NCI-H446 treated with DMSO at 0.1 percent for 48 hours (cell line): ENCODE measurements at places on chromosomes 3 and 15.

DNA sequence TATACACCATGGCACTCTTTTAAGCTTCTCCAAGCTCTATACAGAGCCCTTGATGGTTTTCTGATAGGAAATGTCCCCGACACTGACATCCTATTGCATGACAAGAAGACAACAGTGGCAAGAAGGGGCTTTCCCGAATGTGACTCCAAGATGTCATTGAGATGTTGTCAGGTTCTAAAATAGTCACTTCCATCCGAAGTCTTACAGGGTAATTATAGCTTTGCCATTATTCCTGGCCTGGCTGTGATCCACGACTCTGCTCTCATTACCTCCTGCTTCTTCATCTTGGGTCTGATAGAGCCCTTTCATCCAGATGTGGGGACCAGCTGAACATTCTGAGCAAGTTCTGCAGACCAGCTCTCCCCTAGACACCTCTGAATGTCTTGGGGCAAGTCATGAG is 40.6 kb upstream of the ADAMTS9 start:
- DNase-seq, result no peak

GRCh38 chr3:69325151-69325550 is 60.7 kb downstream of the FRMD4B start:
- no peak for DNase-seq

DNA sequence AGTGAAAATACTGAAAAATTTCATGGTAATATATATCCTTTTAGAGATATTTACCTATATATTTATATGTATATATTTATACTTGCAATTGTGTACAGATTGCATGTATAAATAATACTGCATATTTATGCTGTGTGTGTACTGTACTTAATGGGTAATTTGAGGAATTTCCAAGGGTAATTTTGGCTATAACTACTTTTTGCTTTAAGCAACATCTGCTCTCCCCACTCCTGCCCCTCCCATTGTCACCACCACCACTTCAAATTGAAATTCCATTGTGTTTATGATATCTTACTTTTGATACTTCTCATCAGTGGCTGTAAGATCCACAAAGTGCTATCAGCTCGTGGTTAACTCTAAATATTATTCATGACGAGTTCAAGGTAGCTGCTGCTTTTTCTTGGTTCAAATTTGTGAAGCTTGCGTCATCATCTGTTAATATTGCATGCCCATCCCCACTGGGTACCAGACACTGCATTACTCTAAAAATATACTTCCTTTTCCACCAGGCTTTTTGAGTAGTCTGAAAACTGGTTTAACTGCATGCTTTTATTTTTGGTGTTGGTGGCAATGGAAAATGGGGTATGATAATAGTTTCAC is 91.7 kb upstream of the MITF start:
- no peak for DNase-seq

GRCh38 chr3:193620057-193620456 is 27.0 kb downstream of the OPA1 start:
- DNase-seq, result no peak

DNA sequence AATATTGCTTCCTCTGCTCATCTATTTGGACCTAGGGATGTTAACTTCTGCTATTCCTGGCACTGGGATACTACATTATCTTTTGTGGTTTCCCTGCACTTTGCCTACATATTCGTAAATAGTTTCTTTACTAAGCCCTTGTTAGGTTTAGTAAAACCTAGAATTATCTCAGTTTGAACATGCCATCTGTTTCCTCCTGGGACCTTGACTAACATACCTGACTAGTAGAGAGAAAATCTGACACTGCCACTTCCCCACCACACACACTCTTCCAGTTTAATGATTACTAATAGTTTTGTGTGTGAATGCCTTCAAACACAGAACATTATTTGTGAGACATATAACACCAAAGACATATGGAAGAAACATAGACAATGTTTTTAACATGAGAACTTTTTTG is 28.2 kb upstream of the SOX2 start:
- DNase-seq, result no peak

DNA sequence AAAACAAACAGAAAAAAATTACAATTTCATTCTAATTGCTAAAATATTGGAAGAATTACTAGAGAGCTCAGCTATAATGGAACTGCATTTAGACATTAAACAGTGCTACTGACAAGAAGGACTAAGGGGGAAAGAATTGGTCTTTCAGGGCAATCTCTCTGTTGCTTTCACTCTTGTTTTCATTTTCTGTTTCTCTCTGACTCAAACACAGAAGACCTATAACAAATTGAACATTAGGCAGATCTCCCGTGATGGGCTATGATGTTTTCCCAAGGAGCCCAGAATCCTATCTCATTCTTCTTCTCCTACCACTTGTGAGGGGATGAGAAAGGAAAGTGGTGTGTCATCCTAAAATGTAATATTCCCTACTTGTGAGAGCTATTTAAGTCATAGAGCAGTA is 358.0 kb upstream of the TGFBR2 start:
- no peak for DNase-seq

DNA sequence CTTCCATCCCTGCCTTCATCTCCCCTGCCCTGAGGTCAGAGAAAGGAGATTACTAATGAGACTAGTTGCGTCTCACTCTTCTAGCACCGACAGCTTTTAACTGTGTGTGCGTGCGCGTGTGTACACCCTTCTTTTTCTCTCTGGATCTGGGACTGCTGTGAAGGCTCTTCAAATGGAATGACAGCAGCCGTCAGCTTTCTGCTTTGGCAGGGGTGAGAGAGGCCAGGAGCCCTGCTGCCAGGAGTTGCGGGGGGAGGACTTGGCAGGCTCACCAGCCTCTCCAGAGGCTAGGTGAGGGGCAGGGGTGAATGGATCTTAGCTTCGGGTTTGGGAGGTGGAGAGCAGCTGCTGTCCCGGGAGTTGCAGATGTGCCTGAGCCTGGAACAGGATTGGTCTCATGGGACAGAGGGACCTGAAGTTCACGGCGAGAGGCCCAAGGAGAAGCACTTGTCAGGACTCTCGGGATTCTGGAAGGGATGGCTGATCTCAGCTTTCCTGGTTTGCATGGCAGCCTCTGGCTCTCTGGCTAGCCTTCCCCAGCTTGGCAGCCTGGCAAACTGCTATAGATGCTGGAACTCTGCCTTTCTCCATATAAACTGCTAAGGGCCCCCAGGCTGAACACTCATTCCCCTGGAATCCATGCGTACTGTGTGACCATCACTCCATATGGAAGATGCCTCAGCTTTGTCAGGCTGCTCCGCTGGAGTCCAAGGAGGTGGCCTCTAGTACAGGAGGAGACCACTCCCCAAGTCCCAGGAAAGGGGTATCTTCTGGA is 16.6 kb downstream of the TEX264 start:
- DNase-seq, result peak; percentile 52

DNA sequence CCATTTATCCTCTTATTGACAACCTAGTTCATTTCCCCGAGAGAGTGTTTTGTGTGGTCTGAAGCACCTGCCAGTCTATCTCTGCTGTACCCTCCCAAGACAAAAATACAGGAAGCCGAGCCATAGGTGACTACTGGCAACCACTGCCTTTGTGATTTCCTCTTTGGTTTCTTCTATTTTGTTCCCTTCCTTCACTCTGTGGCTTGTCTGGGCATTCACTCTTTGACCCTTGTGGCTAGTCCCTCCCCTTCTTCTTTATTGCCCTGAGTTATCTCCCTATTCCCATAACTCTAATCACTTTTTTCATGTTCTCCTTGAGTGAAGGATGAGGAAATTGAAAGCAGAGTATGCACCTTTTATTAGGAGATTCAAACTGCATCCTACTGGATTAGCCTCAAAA is at the start of gene ADGRG7:
TSS of gene ADGRG7 (plus strand) at position 297 of the 400 bp plus-strand sequence. CDS start 256 bp downstream, outside the sequence.
- no peak for DNase-seq

GRCh38 chr3:151146071-151146730 is 56.8 kb downstream of the GPR171 start:
- DNase-seq, result peak; percentile 9

DNA sequence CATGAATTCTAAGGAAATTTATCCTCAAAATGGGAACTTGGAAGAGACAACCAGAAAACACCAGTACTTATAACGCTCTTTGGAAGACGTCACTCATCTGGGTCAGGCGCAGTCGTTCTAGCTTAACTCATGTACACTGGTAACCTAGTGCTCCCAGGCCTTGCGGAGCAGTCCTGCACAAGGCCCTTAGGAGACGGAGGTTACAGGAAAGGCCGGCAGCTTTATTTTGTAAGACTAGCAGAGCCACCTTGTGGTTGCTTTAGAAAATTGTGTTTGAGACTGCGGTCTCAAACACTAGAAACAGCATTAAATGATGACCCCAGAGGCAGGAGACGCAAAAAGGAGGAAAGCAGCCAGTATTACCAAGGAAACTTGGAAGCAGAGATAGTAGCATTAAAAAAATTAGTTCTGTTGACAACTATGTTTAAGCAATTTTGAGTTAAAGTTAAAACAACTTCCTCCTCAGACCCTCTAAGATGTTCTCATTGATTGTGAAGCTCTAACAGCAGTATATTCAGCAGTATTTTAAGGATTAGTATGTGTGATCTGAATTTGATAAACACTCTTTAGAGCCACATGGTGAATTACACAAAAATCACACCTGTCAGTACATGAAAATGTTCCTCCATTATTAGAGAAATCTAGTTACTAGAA is 141.9 kb upstream of the C2CD4B start:
- peak; percentile 8 for DNase-seq

- DNase-seq, result peak; percentile 9
These were observed 73.3 kb upstream of the RAD18 start for GRCh38 chr3:9036404-9037131.

DNA sequence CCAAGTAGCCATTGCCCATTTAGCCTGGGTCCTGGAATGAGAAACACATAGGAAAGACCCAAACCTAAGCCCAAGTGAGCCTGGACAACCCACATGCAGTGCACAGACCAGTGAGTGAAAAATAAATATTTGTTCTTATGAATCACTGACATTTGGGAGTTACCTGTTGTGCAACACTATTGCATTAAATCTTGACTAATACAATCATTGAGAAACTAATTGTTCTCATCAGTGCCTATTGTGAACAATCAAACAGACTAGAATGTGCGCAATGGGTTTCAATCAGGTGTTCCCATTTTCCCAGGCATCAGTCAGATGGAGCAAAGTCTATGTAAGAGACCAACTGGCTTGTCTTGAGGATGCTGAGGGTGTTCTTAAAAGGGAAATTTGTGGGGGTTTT is 54.7 kb upstream of the CNOT10 start:
- no peak for DNase-seq

- DNase-seq, result no peak
These were observed 10.4 kb upstream of the RTP1 start for GRCh38 chr3:187186801-187187421.

DNA sequence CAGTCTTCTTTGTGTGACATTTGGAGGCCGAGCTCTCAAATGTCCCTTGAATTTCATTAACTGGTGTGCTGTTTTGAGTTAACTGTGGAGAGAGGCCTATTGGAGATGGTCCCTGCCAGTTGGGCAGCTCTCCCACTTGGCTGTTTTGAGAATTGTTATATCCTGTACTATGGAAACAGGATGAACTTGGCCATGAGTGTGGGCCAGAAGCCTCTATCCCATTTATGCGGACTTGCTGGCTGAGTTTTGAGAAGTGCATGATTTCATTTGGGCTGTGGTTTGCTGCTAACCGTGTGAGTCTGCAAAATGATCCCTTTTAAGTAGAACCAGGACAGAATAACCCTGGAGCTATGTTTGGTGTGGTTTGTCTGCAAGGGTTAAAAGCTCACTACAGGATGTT is 366.0 kb downstream of the PTPRG start:
- peak; percentile 77 for DNase-seq

DNA sequence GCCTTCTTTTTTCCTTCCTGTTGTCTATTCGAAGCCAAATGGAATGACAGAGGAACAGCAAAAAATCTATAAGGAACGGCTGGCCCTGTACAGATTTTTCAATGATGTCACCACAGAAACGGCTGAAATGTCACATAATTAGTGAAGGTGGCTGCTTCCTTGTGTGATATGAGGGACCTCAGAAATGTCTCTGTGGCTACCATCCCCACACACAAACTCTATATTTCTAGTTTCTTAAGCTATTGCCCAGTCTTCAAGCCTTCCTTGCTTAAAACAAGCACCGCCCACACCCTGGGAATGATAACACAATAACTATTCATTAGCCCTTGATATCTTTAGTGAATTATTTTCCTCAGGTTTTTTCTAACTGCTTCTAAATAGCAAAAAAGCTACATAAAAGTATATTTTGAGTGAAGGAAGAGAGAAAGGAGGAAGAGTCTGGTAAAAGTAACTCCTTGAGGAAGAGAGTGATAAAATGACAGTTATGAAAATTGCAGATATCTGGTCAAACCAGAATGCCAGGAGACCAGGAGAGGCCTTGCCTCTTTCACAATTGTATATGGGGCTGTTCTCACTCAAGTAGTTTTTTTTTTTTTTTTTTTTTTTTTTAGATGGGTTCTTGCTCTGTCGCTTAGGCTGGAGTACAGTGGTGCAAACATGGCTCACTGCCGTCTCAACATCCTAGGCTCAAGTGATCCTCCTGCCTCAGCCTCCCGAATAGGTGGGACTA is 38.7 kb downstream of the FMN1 start:
- DNase-seq, result no peak

GRCh38 chr15:40259021-40259420 is 20.2 kb downstream of the PAK6 start:
- DNase-seq, result no peak

GRCh38 chr3:144810160-144810559 is 838.5 kb downstream of the DIPK2A start:
- no peak for DNase-seq

GRCh38 chr3:142228964-142229363 is 3.6 kb upstream of the GK5 start:
- DNase-seq, result no peak

GRCh38 chr3:112086875-112087524 is 811 bp downstream of the C3orf52 start:
- DNase-seq, result no peak

- DNase-seq, result peak; percentile 86
These were observed at the start of gene PARL for GRCh38 chr3:183884427-183885296. Gene PARL, minus strand, starts transcription at chr3:183884880. Its CDS starts 34 bp downstream, at chr3:183884846.

- DNase-seq, result no peak
These were observed 89.3 kb upstream of the DGKG start for GRCh38 chr3:186451371-186451770.

- no peak for DNase-seq
These were observed 28.9 kb downstream of the UBE2E2 start for GRCh38 chr3:23232016-23232415.

DNA sequence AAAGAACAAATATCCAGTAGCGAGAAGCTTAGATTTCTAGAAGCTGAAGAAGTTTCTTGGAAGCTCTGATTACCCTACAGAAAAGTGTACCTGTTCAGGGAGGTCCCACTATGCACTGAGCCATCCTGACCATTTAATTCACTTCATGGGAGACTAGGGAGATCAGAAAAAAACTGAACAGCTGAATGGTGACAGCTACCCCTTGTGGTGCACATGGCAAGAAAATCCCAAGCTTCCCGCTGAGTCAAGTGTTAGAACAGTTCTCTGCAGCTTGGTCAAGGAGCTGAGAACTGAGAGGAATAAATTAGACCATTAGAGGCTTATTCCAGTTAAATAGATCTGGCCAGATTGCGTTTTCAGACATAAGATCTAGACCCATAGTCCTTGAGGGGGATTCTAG is 197.2 kb upstream of the VEPH1 start:
- DNase-seq, result no peak
